Bronchial smooth muscle cell (primary cell): ENCODE measurements at places on chromosomes 6 and 20. TPM values are rescaled to one million over a fixed set of nuclear protein-coding genes. Genes with fewer than 3 reads are reported as not detected.

STMND1 gene
- not detected in 2 replicates for total RNA-seq

KIF16B gene
- 13.8 and 17.0 TPM in 2 replicates for total RNA-seq

GPR63 gene
- total RNA-seq: 0.16 and 0.34 TPM in 2 replicates

SIRPB1 gene
- 0.17 and 0.79 TPM in 2 replicates for total RNA-seq

KCNK16 gene
- not detected in 2 replicates for total RNA-seq

ASCC3 gene
- 59.2 and 60.4 TPM in 2 replicates for total RNA-seq

BPIFB4 gene
- not detected in 2 replicates for total RNA-seq

NUS1 gene
- 7.9 and 13.9 TPM in 2 replicates for total RNA-seq

FAM8A1 gene
- 10.1 and 16.2 TPM in 2 replicates for total RNA-seq

TRIM15 gene
- not detected in 2 replicates for total RNA-seq

BYSL gene
- 11.2 and 11.5 TPM in 2 replicates for total RNA-seq

ADGRB3 gene
- 0.16 TPM in 1 of 2 replicates, not detected in the other for total RNA-seq

BMP2 gene
- total RNA-seq: 0.86 and 2.2 TPM in 2 replicates

GRM4 gene
- under 0.01 TPM in 1 of 2 replicates, not detected in the other for total RNA-seq

CALHM4 gene
- total RNA-seq: not detected in 2 replicates

PTCHD4 gene
- total RNA-seq: 1.3 and 2.3 TPM in 2 replicates

ARHGAP40 gene
- total RNA-seq: not detected in 2 replicates

HLA-DOA gene
- under 0.01 TPM in 1 of 2 replicates, not detected in the other for total RNA-seq

MAP3K5 gene
- 15.5 and 20.0 TPM in 2 replicates for total RNA-seq

SFT2D1 gene
- 26.6 and 28.7 TPM in 2 replicates for total RNA-seq

HLA-G gene
- 0.16 and 0.17 TPM in 2 replicates for total RNA-seq

HEY2 gene
- total RNA-seq: not detected in 2 replicates

PKIB gene
- total RNA-seq: 2.1 and 9.3 TPM in 2 replicates

CCN6 gene
- total RNA-seq: not detected in 2 replicates

DEFB114 gene
- total RNA-seq: not detected in 2 replicates
